ENCODE measurements at places on chromosomes 6 and 20.

- no peak for DNase-seq
Measured at GRCh38 chr6:156925718-156926607, 148.8 kb downstream of the ARID1B start.

DNA sequence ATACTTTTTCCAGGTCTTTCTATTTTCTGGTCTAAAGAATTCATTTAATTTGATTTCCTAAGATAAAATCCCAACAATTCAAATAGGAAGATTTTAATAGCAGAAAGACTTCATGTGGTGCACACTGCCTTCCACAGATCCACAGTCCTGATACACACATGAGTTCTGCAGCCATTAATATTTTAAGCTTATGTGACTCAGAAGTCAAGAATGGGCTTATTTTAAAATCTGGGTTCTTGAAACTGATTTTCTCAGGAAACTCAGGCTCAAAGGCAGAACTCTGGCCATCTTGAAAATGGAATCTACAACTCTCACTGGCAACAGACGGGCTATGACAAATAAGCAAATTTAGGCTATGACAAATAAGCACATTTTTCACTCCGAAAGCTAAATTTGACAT, 88.2 kb downstream of the COL12A1 start:
- DNase-seq, result no peak

DNA sequence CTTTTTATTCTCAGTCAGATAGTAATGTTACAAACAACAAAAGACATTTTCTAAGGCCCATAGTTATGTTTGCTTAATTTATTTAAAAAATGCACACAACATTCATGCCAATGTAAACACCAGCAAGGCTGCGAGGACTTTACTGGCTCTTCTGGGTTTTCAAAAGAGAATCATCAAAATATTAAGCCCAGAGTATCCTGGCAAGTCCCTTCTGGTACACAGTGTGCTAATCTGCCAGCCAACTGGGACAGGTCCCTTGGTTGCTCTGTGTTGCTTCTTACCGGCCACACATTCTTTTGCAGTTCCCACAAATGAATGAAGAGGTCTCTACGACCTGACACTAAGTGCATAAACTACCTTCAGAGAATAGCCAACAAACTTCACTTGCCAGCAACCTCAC, 42.6 kb upstream of the SPDEF start:
- no peak for DNase-seq

GRCh38 chr20:46488451-46488850, 24.9 kb downstream of the ZNF334 start:
- DNase-seq, result no peak

DNA sequence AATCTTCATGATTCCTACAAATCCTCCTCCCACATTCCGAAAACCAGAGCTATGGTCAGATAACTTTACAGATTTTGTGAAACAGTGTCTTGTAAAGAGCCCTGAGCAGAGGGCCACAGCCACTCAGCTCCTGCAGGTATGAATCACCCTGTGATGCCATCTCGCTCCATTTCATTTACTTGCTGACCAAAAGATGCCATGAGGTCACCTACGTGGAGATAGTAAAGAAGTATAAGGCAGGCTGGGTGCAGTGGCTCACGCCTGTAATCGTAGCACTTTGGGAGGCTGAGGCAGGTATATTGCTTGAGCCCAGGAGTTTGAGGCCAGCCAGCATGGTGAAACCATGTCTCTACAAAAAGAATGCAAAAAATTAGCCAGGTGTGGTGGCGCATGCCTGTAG, 30.9 kb downstream of the STK4 start:
- no peak for DNase-seq

- no peak for DNase-seq
Measured at GRCh38 chr6:11263291-11263775, 30.9 kb upstream of the NEDD9 start.

- DNase-seq, result no peak
Measured at GRCh38 chr6:16769131-16769985, 8.1 kb upstream of the ATXN1 start.

DNA sequence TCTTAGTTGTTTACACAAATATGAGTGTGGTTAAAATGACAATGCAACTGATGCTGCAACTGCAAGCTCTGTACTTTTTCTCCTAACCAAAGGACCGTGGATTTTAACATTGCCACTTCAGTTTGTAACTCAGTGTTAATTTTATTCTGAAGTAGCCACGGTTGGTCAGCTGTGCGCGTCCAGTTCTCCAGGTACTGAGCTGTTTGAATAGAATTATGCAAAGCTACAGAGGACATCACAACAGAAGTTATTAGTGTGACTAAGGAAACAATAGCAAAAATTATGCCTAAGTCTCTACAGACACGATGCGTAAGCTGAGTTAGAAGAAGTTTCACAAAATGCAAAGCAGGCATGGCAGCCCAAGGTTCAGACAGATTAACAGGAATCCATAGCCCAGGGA, 4.4 kb upstream of the ABHD12 start:
- no peak for DNase-seq

- no peak for DNase-seq
Measured at GRCh38 chr6:158879180-158879579, 60.0 kb upstream of the EZR start.
